ENCODE measurements at places on chromosomes 6 and 20.

DNA sequence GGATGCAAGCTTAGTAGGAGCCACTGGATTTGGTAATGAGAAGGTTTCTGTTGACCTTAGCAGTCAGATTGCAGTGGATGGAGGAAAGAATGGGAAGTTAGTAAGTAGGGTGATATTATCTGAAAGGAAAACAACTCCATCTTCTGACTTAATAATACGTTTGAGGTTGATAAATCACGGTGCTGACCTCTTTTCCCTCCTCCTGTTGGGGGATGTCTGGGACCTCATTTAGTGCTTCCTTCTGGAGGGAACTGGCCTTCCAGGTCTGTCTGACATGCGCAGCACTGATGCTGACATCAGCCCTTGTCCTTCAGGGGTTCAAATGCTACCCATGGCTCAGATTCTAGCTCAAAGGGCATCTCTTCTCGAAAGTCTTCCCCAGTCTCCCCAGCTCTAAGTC is 48.2 kb upstream of the AKAP12 start:
- H3K4me1 ChIP-seq = no peaks in the 10 kb centered on the region
- no peak overlapping the region for H3K4me3 ChIP-seq
- H3K27ac ChIP-seq = no peak overlapping the region

DNA sequence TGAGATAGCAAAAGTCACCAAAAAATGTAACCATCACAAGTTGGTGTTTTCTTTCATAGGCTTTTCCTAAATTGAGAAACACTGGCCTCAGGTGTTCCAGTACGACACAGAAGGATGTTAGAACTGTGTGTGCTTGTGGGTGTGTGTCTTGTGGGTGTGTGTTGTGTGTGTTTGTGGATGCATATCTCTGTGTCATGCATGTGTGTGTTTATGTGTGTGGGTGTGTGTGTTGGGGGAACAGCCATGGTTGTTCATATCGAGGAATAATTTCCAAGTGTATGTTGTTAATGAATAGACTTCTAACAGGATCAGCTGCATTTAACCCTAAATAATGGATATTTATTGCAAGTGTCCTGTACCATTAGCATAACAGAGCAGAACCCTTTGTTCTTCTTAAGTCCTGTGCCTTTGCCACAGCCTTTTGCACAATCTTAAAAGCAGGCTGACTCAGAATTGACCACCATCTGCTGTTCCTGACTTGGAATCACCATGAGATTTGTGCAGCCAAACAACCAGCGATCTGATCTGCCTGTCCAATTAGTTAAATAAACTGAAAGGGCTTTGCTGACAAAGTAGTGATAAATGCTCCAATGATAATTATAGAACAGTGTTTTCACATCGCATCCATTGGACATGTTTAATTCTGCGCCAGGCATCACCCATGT is 7.6 kb downstream of the CD93 start:
- no peak for DNase-seq
- H3K27me3 ChIP-seq = peaks cover 19% of the 10 kb centered on the region
- H3K4me3 ChIP-seq = no peak overlapping the region
- H3K27ac ChIP-seq = no peak overlapping the region

- H3K27me3 ChIP-seq = no peaks in the 10 kb centered on the region
- no peak for DNase-seq
- no peaks in the 10 kb centered on the region for H3K36me3 ChIP-seq
- no peak overlapping the region for H3K4me3 ChIP-seq
- H3K4me1 ChIP-seq = no peaks in the 10 kb centered on the region
Observed at GRCh38 chr6:95203153-95203754, 374.1 kb upstream of the MANEA start.

- H3K27me3 ChIP-seq = peaks cover 8% of the 10 kb centered on the region
- H3K36me3 ChIP-seq = no peaks in the 10 kb centered on the region
- H3K27ac ChIP-seq = no peak overlapping the region
- H3K4me3 ChIP-seq = no peak overlapping the region
- DNase-seq = no peak
- peaks cover 70% of the 10 kb centered on the region for H3K4me1 ChIP-seq
Observed at GRCh38 chr6:14638906-14639761, 521.6 kb downstream of the CD83 start.

DNA sequence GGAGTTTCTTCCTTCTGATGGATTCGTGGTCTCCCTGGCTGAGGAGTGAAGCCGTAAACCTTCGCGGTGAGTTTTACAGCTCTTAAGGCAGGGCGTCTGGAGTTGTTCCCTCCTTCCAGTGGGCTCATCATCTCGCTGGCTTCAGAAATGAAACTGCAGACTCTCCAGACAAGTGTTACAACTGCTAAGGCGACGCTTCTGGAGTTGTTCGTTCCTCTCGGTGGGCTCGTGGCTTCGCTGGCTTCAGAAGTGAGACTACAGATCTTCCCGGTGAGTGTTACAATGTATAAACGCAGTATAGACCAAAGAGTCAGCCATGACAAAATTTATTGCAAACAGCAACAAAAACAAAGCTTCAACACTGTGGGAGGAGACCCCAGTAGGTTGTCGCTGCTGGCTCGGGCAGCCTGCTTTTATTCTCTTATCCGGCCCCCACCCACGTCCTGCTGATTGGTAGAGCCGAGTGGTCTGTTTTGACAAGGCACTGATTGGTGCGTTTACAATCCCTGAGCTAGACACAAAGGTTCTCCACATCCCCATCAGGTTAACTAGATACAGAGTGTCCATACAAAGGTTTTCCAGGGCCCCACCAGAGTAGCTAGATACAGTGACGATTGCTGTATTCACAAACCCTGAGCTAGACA is 113.2 kb downstream of the GPX5 start:
- peaks cover 14% of the 10 kb centered on the region for H3K4me1 ChIP-seq
- no peak overlapping the region for H3K27ac ChIP-seq
- H3K27me3 ChIP-seq = peaks cover 52% of the 10 kb centered on the region

DNA sequence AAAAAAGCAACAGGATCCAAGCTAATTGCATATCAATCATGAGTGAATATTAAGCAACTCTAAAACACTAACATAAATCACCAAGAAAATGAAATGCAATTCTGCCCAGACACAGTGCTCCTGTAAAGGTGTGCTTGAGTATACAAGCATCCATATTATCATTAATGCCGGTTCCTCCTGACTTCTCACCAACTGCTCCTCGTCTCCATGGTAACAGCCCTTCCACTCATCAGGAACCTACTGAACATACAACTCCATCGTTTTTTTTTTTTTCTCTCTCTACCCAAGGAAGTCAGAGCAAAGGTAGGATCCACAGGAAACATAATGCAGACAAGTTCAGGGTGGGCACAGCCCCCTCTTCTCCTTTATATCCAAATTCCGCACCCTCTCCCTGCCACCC is 12.4 kb downstream of the GABBR1 start:
- peaks cover 2% of the 10 kb centered on the region for H3K27me3 ChIP-seq
- H3K4me3 ChIP-seq = no peak overlapping the region
- no peaks in the 10 kb centered on the region for H3K4me1 ChIP-seq
- peaks cover 22% of the 10 kb centered on the region for H3K36me3 ChIP-seq

GRCh38 chr6:89035252-89036101 is 45.1 kb upstream of the PNRC1 start:
- no peak overlapping the region for H3K4me3 ChIP-seq
- no peaks in the 10 kb centered on the region for H3K36me3 ChIP-seq
- peaks cover 4% of the 10 kb centered on the region for H3K27me3 ChIP-seq
- no peaks in the 10 kb centered on the region for H3K4me1 ChIP-seq

GRCh38 chr20:54011346-54011745 is 59.0 kb downstream of the BCAS1 start:
- H3K4me3 ChIP-seq = no peak overlapping the region
- peaks cover 9% of the 10 kb centered on the region for H3K27me3 ChIP-seq
- H3K36me3 ChIP-seq = no peaks in the 10 kb centered on the region
- no peak for DNase-seq

DNA sequence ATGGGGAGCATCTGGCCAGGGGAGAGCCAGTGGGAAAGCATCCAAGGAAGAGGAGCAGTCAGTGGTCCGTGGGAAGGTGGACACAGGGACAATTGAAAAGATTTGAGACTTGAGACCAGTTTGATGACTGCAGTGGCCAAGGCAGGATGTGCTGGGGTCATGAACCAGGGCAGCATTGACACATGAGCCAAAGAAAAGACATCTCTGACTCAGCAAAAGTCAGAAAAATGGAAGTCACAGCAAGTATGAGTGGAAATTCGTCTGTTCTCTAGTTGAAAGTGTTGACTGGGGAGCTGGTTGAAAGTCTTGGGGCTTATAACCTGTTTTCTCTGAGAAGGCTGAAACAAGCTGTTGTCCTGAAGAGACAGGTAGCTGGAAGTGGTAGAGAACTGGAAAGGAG is 31.3 kb downstream of the RAB22A start:
- H3K36me3 ChIP-seq = peaks cover 34% of the 10 kb centered on the region
- DNase-seq = no peak
- no peaks in the 10 kb centered on the region for H3K27me3 ChIP-seq

GRCh38 chr6:170203212-170203611 is 87.7 kb downstream of the DLL1 start:
- DNase-seq = no peak
- no peaks in the 10 kb centered on the region for H3K36me3 ChIP-seq
- no peak overlapping the region for H3K27ac ChIP-seq
- H3K4me1 ChIP-seq = no peaks in the 10 kb centered on the region
- H3K27me3 ChIP-seq = no peaks in the 10 kb centered on the region

GRCh38 chr6:35309611-35310264 is 12.1 kb downstream of the DEF6 start:
- peaks cover 56% of the 10 kb centered on the region for H3K36me3 ChIP-seq
- peak overlapping the region; percentile 93 for H3K27ac ChIP-seq
- peak overlapping the region; percentile 69 for H3K4me3 ChIP-seq
- no peaks in the 10 kb centered on the region for H3K27me3 ChIP-seq
- no peak for DNase-seq

DNA sequence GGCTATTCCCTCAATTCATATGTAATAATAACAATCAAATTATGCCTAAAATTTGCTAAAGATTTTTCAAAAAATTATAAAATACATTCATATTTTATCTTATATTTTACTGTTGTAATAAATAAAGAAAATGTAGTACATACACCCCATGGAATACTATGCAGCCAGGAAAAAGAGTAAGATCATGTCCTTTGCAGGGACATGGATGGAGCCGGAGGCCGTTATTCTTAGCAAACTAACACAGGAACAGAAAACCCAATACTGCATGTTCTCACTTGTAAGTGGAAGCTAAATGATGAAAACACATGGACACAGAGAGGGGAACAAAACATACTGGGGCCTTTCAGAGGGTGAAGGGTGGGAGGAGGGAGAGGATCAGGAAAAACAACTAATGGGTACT is 584.2 kb upstream of the MMS22L start:
- H3K36me3 ChIP-seq = no peaks in the 10 kb centered on the region
- H3K4me3 ChIP-seq = no peak overlapping the region
- H3K4me1 ChIP-seq = no peaks in the 10 kb centered on the region
- no peak overlapping the region for H3K27ac ChIP-seq
- DNase-seq = no peak
- H3K27me3 ChIP-seq = no peaks in the 10 kb centered on the region

DNA sequence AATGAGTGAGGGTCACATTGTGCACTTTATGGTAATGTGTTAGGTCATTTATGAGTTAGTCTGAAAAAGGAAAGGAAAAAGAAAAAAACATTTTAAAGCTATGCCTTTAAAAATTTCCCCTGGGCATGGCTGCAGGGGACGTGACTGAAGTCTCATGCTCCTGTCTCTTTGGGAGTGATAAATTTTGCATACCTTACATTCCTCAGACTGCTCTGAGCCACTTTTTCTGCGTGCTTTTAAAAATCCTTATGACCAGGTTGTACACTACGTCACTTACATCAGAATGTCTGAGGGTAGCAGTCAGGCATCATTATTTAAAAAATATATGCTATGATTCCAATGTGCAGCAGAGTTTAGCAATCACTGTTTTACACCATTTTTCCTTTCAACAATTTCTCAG is 121.2 kb downstream of the RFPL4B start:
- H3K36me3 ChIP-seq = no peaks in the 10 kb centered on the region
- H3K27me3 ChIP-seq = no peaks in the 10 kb centered on the region
- no peaks in the 10 kb centered on the region for H3K4me1 ChIP-seq
- no peak for DNase-seq
- no peak overlapping the region for H3K4me3 ChIP-seq

- H3K27ac ChIP-seq = no peak overlapping the region
- peaks cover 4% of the 10 kb centered on the region for H3K36me3 ChIP-seq
- no peaks in the 10 kb centered on the region for H3K27me3 ChIP-seq
- DNase-seq = no peak
Observed at GRCh38 chr20:35788796-35789195, 17.0 kb downstream of the PHF20 start.

- H3K4me1 ChIP-seq = peaks cover 15% of the 10 kb centered on the region
- H3K4me3 ChIP-seq = peak overlapping the region; percentile 51
- no peaks in the 10 kb centered on the region for H3K27me3 ChIP-seq
- H3K36me3 ChIP-seq = peaks cover 8% of the 10 kb centered on the region
- no peak for DNase-seq
Observed at GRCh38 chr6:143528164-143528811, 16.8 kb upstream of the FUCA2 start.

All from activated T-helper 1 cell treated with anti-CD3 and anti-CD28 coated beads, Interleukin-12 subunit alpha, Interleukin-12 subunit beta, Interleukin-2, Interleukin-4 antibody, amounts not matched to agents 30 ng/mL and 10 ng/mL and 1 ng/mL, durations not matched to agents 14 hours and 24 hours and 36 hours (primary cell).